ENCODE measurements at places on chromosomes 16 and 17.
A peak's percentile ranks its signal among the peaks of the same experiment; 100 is the strongest.

- no peak for DNase-seq
Observed at GRCh38 chr17:67578142-67578457, 139.6 kb upstream of the NOL11 start.

GRCh38 chr16:83954577-83955016 is 1.6 kb downstream of the OSGIN1 start:
- peak; percentile 86 for DNase-seq

DNA sequence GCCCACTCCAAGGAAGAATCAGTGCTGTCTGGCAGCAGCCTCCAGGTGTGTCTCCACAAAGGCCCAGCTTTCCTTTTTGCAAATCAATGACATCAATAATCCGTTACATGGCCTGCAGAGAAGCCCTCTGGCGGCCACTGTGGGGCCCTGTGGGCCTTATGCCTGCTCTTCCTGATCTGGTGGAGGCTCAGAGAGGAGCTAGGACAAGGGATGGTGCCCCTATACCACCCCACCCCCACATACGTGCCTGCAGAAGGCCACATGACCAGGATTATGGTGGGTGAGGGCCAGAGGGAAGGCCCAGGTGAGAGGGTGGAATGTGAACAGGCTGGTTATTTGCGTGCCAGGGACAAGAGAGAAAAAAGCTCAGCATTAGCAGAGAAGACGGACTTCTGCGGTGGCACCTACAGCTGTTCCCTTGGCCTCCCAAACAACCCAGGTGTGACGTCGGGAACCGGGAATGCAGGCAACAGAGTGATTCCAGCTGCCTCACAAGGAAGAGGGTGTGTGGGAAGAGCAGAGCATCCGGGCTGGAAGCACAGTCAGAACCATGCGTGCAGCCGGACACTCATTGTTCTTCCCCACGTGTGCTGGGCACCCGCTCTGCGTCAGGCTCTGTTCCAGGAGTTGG is 22.5 kb downstream of the EIF4A3 start:
- peak; percentile 89 for DNase-seq

DNA sequence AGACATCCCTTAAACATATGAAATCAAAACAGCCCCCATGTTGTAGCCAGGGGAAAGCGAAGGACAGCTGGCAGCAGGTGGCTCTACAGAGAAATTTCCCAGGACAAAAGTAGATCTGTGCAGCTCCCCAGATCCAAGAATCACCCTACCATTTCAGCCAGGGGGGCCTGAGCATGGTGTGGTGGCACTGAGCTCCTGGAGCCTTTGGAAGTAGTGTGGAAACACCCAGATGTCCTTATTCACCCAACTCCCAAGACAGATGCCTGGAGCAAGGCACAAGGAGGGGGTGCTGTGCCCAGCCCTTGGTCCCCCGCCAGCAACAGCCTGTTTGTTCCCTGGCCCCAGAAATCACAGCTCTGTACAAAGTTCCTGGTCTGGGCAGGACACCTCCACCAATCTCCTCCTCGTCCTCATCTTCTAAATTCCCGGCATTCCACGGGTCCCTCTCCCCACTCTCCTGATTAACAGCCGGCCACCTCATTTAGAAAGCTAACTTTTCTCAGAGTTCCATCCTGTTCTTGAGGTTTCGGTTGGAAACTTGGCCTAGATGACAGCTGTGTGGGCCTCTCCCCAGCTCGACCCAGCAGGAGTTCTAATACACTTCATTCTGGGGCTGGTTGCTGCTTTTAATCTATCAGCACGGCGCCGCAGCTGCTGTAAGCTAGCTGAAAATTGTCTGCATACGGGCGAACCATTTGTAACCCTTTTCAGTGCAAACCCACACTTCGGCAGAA is 191.1 kb downstream of the C16orf78 start:
- no peak for DNase-seq

DNA sequence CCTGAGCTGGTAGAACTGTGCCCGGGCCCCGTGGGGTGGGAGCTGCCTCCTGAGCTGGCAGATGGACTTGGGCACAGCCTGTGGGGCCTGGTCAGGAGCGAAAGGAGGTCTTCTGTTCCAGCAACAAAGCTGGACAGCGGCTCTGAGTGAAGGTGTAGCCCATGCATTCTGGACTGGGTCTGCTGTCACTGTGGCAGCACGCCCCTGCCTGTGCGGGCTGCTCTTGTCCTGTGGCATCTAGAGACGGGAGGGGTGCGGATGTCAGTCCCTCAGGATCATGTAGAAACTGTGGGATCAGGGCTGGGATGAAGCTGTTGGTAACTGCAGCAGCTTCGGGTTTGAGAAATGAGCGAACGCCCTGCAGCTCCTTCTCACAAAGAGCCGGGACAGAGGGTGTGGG is 19.4 kb downstream of the BAIAP2 start:
- DNase-seq: no peak

GRCh38 chr16:9395958-9396359 is 304.5 kb downstream of the HAPSTR1 start:
- DNase-seq: no peak

- peak; percentile 30 for DNase-seq
Observed at GRCh38 chr16:30953111-30953510, 4.2 kb downstream of the ORAI3 start.

- no peak for DNase-seq
Observed at GRCh38 chr17:82127704-82128103, 29.7 kb upstream of the FASN start.

DNA sequence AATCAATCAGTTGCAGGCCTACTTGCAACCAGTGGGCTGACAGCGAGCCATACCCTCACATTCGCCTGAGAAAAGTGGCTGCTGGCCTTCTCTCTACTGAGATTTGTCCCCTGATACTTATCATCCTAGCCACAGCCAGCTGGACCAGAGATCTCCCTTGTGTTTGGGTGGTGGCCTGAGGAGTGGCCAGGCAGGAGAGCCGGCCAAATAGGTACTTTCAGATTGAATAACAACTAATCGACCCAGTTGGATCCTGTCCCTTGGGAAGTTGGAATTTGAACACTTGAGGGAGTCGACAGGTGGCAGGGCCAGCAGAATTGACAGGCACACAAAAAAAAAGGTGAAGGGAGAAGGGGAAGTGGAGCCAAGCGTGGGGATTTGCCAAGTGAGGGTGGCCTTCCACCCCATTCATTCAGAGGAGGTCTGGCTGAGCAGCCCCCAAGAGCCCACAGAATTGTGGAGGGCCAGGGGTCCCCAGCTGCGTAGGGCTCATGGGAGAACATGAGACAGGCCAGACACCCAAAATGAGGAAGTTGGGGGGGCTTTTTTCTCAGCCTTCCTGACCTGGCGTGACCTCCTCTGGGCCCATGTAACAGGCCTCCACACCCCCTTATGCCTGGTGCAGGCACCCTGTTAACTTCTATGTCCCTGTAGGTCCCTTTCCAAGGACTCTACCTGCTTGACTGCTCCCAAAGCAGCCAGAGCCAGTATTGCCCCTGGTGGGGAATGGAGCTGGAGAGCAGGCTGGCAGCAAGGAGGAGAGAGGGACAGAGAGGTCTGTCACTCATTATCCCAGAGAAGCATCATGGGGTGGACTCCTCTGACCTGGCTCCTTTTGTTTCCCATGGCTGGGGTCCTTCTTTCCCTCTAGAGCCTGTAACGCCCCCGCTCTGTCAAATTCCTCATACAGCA is 2.9 kb upstream of the RANGRF start:
- DNase-seq: no peak

GRCh38 chr17:39621523-39622379 is 5.0 kb upstream of the PPP1R1B start:
- peak; percentile 60 for DNase-seq

- DNase-seq: no peak
Observed at GRCh38 chr16:54312502-54312991, 26.0 kb upstream of the IRX3 start.

DNA sequence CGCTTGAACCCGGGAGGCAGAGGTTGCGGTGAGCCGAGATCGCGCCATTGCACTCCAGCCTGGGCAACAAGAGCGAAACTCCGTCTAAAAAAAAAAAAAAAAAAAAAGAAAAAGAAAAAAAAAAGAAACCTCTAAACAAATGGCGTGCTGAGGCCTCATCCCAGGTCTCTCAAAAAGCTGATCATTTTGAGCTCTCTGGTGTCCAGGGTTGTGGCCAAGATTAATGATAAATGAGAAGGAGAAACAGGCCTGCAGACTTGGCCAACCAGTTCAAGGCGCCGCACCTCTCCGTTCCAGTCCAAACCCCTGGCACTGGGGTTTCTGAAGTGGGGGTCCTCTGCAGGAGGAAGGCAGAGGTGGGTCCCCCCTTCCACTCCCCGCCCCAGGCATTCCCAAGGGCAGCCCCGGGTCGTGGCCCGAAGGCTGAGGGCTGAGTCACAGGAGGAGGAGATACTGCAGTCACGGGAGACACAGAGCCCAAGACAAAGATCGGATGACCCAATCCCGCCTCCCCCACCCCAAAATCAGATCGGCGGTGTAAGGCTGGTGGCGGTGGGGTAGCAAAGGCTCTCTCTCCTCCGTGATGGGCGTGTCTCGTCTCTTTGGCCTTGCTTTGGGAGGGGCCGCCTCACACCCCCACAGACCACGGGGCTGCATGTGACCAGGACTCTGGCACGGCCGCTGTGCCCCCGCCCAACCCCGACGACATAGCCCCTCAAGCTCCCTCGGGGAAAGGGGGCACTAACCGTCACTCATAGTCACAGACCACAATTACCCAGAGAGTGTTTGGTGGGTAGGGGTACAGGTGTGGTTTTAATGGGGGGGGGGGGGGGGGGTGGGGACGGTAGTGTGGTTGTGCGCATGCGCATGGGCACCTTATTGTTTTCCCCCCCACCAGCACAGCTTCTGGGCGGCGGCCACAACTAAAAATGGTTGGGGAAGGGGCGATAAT is 1.1 kb downstream of the VAT1 start:
- DNase-seq: peak; percentile 84

DNA sequence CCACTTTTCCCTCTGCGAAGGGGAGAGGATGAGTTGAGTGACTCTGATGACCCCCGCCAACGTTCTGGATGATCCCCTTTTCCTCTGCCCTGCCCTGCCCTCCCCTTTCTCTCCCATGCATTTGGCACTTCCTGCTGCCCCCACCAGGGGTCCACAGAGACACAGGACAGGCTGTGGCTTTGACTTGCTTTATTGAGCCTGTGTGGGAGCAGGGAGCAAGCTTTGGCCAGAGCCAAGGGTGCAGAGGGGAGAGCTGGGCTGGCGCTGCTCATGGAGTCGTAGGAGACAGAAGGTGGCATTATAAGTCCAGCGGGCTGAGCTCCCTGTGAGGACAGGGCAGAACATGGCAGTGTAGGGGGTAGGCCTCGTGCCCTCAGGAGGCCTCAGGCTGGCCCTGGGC is 1.6 kb downstream of the PPY start:
- DNase-seq: no peak

Data from PC-9 (cell line).